ENCODE measurements at places on chromosomes 6 and 20.

GRCh38 chr6:163757520-163757919 is 343.0 kb downstream of the QKI start:
- no peak for DNase-seq

- DNase-seq: no peak
Measured at GRCh38 chr6:123526128-123526527, 110.6 kb downstream of the TRDN start.

DNA sequence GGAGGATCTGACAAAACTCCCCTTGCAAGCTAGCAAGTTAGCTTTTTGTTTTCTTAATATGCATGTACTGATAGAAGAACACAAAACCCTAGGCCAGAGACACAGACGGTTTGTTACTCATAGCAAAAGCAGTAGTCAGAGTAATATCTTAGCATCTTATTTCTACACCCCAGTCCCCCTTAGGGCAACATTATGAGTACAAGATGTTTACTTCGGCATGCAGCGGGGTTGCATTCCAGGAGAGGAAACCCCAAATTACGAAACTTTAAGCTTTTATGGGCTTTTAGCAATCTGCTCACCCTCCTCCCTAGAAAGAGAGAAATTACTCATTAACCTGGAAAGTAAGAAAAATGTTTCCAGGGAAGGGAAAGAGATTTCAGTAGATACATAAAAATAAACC is 1286.9 kb downstream of the EPHA7 start:
- DNase-seq: no peak

GRCh38 chr20:36217226-36217625 is 19.1 kb upstream of the AAR2 start:
- DNase-seq: no peak

DNA sequence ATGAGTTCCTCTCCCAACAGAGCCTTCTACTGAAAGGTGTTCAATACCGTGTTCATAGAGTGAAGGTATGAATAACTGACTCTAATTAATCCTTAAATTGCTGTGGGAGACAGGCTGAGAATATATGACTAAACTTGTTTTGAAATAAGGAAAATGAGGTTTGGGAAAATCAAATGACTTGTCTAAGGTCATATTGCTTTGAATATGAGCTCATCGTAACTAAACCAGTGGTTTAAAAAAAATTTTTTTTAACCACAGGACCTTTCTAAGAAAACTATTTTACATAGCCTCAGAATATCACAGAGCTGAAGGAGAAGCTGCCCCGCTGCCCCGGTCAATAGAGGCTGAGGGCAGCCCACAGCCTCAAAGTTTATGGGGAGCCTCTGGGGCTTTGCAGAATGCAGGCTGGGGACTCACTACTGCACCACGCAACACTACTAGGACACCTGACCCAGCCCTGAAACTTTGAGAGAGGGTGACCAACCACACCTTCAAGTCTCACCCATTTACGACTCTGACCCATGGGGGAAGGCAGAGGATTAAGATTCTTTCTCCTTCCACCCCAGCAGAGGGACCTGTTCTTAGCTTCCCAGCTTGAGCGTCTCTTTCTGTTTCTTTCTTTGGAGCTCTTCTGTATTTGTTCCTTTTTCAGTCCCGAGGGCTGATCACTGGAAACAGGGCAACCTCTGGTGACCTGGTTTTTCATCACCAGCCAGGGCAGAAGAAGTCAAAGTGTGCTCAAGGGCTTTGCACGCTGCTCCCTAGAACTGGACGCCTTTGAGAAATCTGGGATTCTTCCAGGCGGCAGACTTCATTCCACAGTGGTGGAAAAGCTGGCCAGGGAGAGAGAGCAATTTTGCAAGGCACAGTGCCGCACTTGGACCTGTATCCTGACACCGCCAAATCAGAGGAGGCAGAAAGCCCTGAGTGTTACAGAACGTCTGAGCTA is 220.2 kb downstream of the ATXN1 start:
- no peak for DNase-seq

DNA sequence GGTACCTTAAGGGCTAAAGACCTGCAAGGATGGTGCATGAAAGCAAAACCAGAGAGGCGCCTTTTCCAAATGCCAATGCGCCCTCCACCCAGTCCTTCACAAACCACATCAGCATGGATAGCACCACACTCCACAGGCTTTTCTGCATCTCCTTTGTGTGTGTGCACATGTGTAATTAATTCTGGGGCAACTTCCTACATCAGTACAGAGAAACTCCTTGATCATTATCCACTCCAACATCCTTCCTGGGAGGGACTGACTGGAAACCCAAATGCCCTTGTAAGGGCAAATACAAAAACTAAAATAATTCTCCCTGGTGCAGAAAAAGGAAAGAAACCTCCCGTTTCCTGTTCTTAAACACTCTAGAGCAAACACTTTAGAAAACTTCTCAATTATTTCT is 10.8 kb downstream of the SLC52A3 start:
- DNase-seq: no peak

DNA sequence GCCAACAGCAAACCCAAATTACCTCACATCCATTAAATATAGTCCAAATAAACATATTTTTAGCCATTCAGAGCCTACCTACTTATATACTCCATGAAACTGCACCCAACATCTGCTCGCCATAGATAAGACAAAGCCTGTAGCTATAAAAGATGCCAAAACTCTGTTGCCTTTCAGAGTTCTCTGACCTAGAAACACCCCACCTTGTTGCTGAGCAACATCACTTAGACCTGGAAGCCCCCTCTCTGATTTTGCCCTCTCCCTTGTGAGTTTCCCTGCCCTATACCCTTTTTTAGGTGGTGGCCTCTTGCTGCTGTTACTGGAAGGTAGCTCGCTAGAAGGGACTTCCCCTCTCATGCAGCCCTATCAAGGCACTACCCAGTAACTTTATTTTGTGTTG is 27.7 kb upstream of the FBXL4 start:
- no peak for DNase-seq

- no peak for DNase-seq
Measured at GRCh38 chr20:61387204-61387953, 135.3 kb downstream of the CDH4 start.

GRCh38 chr20:50133041-50133440 is 20.1 kb upstream of the UBE2V1 start:
- DNase-seq: no peak
